ENCODE measurements at places on chromosomes 4 and X.

- no peak for DNase-seq
Observed at GRCh38 chrX:19860571-19860970, 26.8 kb downstream of the SH3KBP1 start.

DNA sequence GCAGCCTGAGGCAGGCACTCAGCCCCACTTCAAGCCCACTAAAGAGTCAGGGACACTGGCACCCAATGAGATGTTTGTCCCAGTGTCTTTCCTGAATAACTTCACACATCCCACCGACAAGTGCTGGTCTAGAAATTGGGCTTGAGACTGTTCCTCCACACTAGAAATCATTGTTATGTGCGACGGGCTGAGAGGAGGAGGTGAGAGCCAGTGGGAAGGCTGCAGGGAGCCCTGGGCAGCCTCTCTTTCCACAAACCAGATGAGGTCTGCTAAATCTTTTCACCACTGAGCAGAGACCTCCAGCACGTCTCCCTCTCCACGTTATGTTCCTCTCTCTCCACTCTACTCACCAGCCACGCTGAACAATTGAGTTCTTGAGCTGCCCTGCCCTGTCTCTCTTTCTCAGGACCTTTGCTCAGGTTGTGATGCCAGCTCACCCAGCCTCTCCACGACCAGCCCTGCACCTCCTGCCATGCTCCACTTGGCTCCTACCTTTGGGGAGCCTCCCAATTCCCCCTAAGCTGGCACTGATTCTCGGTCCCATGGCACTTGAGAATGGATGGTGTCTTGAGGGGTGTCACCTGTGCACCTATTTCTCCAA is 8.4 kb downstream of the SCD5 start:
- DNase-seq = no peak

GRCh38 chr4:179597301-179597700 is 2155.1 kb upstream of the AGA start:
- no peak for DNase-seq

DNA sequence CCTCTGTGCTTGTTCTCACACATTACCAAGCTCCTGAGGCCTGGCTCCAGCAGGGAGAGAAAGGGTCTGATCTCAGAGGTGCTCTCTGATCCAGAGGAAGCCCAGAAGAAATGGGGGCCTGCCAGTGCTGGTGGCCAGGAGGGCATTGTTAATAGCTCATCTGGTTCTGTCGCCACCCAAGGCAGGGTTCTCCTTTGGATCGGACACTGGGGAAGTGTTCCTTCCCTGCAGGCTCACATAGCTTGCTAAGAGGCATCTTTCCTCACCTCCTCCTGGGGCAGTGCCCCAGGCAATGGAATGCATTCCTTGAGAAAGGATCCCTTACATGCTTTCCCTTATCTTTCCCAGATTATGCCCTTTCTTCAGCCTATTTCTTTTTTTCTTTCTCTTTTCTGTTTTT is 53.8 kb downstream of the RBM47 start:
- DNase-seq = no peak

DNA sequence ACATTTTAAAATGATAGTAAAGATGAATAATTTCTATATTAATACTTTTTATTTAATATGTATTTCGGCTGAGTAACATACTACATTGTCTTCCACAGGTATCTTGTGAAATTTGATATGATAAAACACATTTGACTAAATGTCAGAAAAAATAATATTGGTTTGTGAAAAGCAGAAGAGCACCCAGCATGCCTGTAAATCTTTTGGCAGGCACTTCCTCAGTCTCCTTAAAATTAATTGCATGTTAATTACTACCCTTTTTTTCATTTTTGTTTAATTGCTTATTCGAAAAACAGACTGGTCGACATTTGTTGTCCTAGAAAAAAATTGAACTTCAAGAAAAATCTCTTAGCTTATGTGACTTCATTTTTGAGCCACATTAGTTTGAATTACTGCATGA is 40.6 kb downstream of the CLCN3 start:
- no peak for DNase-seq

GRCh38 chr4:168273838-168274237 is 44.7 kb downstream of the DDX60 start:
- DNase-seq = no peak

- DNase-seq = no peak
Observed at GRCh38 chrX:31929366-31929765, 857.5 kb upstream of the FTHL17 start.

- DNase-seq = no peak
Observed at GRCh38 chrX:20654596-20655106, 387.9 kb upstream of the RPS6KA3 start.

DNA sequence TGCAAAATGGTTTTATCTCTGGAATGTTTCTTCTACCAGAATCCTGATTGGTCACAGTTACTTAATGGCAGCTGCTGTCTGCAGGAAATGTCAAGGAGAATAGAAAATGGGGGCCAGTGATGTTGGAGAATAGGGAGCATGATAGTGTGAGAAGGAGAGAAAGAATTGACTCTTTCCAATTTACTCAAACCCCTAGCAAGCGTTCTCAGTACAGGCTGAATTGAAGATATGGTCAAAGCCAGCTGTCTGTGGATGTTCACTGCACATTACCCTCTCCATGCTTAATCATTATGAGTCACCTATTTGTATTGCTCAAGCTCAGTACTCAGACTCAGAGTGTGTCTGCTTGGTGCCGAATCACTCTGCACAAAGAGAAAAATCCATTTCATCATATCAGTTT is 57.8 kb upstream of the FAM47B start:
- no peak for DNase-seq

DNA sequence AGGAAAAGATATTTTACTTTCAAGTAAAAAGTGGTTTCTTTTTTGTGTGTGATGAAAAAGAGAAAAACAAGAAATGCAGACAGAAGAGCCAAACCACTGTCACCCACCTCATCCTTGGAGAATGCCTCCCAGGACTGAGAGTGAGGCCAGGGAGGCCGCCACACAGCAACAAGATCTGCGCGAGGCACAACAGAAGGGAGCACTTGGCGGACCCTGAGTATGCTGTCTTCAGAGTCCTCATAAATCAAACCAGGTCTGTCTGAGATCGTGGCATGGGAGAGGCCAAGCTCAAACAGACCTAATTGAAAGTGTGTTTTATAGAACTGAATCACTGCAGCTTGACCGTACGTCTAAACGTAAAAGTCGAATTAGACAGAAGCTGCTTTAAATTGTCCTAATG is 134.3 kb upstream of the VCX2 start:
- no peak for DNase-seq

DNA sequence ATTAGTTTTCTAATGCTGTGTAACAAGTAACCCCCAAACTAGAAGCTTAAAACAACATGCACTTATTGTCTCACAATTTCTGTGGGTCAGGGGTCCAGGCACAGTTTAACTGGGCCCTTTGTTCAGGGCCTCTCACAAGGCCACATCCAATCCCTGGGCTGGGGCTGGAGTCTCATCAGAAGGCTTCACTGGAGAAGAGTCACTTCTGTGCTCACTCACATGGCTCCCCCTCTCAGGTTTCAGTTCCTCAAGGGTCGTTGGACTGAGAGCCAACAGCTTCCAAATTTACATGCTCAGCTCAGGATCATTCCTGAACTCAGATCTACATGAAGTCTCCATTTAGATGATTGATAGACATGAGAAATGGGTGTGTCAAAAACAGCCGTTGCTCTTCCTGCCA is 77.1 kb downstream of the EVC start:
- no peak for DNase-seq

GRCh38 chrX:97145934-97146333 is 262.2 kb downstream of the RPA4 start:
- no peak for DNase-seq

DNA sequence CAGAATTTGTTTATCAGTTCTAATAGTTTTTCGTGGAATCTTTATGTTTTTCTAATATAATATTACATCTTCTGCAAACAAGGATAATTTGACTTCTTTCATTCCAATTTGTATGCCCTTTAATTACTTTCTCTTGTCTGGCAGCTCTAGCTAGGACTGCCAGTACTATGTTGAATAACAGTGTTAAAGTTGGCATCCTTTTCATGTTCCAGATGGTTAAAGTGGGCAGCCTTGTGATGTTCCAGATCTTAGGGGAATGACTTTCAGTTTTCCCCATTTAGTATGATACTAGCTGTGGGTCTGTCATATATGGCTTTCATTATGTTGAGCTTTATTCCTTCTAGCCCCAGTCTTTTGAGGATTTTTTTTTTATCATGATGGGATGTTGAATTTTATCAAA is 220.6 kb upstream of the WDFY3 start:
- no peak for DNase-seq

- peak; percentile 45 for DNase-seq
Observed at GRCh38 chrX:12999422-12999821, 24.5 kb downstream of the TMSB4X start.

DNA sequence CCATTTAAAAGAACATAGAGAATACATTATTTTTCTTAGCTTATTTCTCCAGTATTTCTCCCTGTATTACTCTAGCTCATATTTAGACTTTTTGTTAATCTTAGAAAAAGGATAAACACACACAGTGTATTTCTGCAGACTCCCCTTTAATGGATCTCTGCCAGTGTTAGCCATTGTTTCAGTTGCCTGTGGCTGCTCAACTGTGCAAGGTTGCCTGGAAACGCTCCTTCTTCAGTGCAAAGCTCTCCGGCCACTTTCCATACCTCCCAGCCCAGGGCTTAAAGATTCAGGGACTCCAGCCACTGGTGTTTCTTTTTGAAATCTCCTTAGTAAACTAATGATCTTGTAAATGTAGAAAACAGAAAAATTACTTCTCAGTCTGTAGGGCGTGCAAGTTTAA is 104.9 kb downstream of the SLIT2 start:
- DNase-seq = no peak

DNA sequence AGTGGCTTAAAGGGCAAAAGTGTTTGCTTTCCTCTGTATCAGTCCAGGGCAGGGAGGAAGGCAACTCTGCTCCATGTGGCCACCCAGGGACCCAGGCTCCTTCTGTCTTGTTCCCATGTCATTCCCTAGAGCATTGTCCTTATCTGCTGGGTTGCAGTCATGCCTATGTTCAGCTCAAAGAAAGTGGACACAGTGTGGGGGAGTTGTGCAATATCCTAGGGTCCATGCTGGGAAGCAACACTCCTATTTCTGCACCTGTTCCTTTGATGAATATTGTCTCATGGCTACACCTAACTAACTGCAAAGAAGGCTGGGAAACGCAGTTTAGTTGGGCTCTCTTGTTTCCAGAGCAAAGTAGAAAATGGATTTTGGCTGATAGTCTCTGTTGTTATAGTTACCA is 107.0 kb upstream of the OTUD4 start:
- no peak for DNase-seq

- no peak for DNase-seq
Observed at GRCh38 chr4:39004758-39005157, 27.5 kb downstream of the TMEM156 start.

DNA sequence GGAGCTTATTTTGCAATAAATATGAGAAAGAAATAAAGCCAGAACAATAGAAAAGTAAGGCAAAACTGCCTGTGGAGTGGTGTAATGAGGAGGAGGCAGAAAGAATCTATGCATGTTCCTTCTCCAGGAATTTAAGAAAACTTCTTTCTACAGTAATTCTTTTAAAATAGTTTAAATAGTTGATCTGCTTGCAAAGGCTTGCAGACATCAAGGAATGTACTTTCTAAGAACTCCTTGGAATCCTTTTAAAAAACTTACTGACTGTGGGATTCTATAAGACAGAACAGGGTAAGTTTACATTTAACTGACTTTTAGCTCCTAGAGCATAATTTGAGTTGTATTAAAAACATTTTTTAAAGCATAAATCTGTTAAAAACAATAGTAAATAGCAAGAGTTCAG is 63.2 kb upstream of the ALB start:
- no peak for DNase-seq

All from activated T-helper 9 cell treated with anti-CD3 and anti-CD28 coated beads, Interleukin-2, amount 50 U/mL, for 16 hours (primary cell).